ENCODE measurements at places on chromosomes 4 and X.
A peak's percentile ranks its signal among the peaks of the same experiment; 100 is the strongest.

- no peak for DNase-seq
These were observed 979 bp upstream of the SLC9A6 start for GRCh38 chrX:135984256-135984655.

- DNase-seq = no peak
These were observed 13.7 kb upstream of the KLHL5 start for GRCh38 chr4:39048311-39048710.

DNA sequence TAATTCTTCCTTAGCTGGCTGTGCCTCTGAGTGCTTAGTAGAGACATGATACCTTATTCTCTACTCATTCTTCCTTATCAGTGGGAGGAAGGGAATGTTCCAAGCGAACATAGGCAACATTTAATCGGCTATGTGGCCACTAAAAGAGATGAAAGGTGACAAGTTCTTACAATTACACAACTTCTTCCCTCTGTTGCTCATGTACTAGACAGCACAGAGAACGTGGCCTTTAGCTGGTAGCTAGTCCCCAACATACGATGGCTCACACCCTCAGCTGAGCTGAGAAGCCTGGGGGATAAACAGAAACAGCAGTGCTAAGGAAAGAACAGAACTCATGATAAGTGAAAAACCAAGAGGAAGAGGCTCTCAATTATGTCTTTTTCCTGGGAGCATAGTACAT is 52.2 kb downstream of the APOO start:
- DNase-seq = no peak

- DNase-seq = no peak
These were observed 69.2 kb downstream of the NLGN4X start for GRCh38 chrX:6159468-6159867.

- DNase-seq = peak; percentile 90
These were observed 893 bp upstream of the SEPTIN11 start for GRCh38 chr4:76948443-76949275.

- DNase-seq = no peak
These were observed 44.6 kb downstream of the C4orf50 start for GRCh38 chr4:5973486-5974220.

GRCh38 chr4:169361756-169362155 is 91.0 kb upstream of the SH3RF1 start:
- no peak for DNase-seq

GRCh38 chrX:14690553-14690952 is 161.2 kb downstream of the GLRA2 start:
- DNase-seq = no peak

DNA sequence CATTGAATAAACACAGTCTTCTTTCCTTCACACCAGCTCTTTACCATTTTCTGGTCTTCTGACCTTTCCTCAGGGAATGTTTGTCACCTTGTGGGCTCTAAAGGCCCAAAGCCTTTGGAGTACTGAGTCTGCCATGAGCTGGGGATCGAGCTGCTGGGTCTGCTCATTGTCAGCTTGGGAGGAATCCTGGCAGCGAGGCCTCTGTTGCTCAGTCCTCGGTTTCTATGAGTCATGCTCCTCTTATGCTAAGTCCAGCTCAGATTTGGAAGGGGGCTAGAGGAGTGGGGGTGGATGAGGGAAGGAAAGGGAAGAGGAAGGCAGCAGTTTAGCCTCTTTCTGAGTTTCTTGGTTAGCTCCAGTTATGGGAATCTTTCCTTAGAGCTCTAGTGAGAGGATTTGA is 31.1 kb downstream of the NHSL2 start:
- DNase-seq = no peak

- DNase-seq = no peak
These were observed 125.6 kb upstream of the S100G start for GRCh38 chrX:16524316-16524715.

GRCh38 chr4:72918362-72918761 is 151.2 kb downstream of the COX18 start:
- DNase-seq = no peak

GRCh38 chr4:127469542-127469941 is 163.2 kb upstream of the INTU start:
- no peak for DNase-seq

GRCh38 chr4:13921805-13922204 is 294.3 kb upstream of the BOD1L1 start:
- DNase-seq = no peak

GRCh38 chrX:15815779-15816437 is 25.6 kb downstream of the ZRSR2 start:
- peak; percentile 34 for DNase-seq

DNA sequence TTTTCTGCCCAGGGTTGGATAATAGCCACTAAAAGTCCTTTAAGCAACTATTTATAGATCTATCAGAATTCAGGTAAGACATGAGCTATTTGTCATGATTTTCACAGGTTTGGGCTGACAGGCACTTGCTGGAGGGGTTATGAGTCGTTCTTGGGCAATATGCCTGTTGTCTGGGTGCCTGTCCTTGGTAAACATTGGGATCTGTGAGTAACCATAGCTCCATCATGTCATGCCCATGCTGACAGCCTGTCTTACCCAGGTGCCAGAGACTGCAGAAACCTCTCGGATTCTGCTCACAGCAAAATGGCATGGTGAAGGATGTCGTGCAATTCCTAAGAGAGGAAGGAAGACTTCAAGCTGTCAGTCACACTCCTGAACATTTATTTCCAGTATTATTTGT is 116.0 kb upstream of the PUDP start:
- no peak for DNase-seq

DNA sequence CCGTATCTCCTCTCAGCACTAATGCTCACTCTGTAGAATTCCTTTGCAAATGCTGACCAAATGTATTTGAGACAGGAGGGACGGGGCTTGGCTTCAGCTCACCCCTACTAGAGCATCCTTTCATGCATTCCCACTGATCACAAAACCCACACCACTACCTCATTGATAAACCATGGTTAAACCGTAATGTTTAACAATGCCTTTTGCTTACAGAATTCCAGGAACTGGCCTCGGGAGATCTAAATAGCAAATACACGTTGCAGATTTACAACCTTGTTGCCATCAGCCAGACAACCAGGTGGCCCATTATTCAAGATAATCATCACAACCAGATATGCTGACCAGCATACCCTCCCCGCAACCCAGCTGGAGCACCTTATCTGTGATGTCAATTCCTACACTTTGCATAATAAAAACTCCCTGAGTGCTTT is 391.9 kb downstream of the KCTD8 start:
- no peak for DNase-seq

DNA sequence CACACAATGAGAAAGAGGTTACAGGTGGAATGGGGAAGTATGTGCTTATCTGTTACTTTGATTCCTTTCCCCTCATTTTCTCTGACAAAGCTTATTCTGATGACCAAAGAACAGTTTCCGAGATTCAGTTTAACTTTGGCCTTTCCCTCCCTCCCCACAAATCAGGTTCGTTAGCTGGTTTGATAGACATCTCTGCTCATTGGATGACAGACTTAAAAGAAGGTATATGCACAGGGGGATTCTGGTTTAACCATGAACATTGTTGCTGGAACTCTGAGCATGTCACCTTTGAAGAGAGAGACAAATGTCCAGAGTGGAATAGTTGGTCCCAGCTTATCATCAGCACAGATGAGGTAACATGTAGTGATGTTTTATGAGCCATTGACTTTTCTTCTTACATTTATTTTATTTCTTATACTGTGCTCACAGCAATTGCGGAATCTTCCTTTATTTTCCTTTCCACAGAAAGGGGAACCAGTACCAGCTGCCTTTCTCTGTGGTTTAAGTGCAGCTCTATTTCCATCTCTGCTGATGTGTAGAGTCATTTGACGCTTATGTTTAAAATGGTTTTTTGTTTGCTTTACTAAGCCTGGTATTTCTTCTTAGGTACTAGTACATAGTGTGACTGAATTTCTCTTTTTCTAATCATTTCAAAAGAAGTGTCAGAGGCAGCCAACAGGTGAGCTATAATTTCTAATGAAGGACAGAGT is 125.0 kb downstream of the AKAP4 start:
- no peak for DNase-seq

GRCh38 chrX:18757956-18758932 is 50.8 kb downstream of the PPEF1 start:
- DNase-seq = no peak

- DNase-seq = no peak
These were observed 640.6 kb downstream of the RPA4 start for GRCh38 chrX:97524340-97524739.

GRCh38 chr4:78293821-78294301 is 236.7 kb downstream of the FRAS1 start:
- DNase-seq = no peak

GRCh38 chrX:119516157-119516702 is 48.0 kb downstream of the SLC25A5 start:
- peak; percentile 73 for DNase-seq

DNA sequence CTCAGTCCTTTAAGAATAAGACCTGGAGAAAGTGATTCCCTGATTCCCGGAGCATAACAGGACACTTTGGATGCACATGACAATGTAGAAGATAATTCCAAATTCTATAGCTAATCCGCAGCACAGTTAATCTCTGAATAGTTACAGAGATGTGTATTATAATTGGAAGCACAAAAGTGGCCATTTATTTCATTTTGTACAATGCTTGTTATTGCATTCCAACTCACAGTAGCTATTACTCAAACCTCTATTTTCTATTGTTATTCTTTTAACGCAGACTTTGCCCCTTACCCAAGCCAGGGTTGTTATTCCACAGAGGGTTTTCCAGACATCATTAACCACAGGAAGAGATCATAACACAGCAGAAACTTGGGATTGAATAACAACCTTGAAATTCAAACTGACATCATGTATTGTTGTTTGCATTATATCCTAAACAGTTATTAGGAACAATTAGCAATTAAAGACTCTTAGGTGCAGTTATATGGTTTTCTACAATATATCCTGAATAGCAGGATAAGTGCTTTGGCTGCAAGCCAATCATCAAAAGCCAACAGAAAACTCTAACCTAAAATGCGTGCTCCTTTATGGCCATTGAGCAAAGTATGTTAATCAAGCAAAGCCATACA is 984.0 kb upstream of the TENM3 start:
- no peak for DNase-seq

GRCh38 chrX:152600853-152601633 is 36.7 kb upstream of the GABRQ start:
- no peak for DNase-seq

GRCh38 chr4:142595222-142595871 is 250.8 kb downstream of the INPP4B start:
- DNase-seq = no peak

GRCh38 chr4:77481856-77482255 is 123.8 kb upstream of the CXCL13 start:
- DNase-seq = no peak

- DNase-seq = no peak
These were observed 89.4 kb upstream of the HPF1 start for GRCh38 chr4:169847171-169847570.

GRCh38 chr4:133320576-133321170 is 171.6 kb downstream of the PCDH10 start:
- DNase-seq = peak; percentile 63

GRCh38 chr4:40199179-40199670 is 2.4 kb downstream of the RHOH start:
- DNase-seq = no peak

DNA sequence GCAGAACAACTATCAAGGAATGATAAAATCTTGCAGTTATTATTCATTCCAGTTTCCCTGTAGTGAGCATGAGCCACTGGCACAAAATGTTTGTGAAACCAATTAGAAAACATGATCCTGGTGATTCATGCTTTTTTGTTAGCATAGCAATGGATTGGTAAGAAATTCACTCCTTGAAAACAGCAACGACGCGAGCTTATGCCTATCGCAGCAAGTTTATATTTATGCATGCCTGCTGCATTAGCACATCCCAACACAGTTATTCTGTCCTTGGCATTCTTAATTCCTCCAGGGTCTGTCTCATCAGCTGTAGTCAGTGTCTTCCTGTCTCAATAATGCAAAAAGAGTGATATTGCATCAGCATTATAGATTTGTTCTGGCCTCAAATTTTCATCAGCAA is 975.9 kb downstream of the STIM2 start:
- no peak for DNase-seq

DNA sequence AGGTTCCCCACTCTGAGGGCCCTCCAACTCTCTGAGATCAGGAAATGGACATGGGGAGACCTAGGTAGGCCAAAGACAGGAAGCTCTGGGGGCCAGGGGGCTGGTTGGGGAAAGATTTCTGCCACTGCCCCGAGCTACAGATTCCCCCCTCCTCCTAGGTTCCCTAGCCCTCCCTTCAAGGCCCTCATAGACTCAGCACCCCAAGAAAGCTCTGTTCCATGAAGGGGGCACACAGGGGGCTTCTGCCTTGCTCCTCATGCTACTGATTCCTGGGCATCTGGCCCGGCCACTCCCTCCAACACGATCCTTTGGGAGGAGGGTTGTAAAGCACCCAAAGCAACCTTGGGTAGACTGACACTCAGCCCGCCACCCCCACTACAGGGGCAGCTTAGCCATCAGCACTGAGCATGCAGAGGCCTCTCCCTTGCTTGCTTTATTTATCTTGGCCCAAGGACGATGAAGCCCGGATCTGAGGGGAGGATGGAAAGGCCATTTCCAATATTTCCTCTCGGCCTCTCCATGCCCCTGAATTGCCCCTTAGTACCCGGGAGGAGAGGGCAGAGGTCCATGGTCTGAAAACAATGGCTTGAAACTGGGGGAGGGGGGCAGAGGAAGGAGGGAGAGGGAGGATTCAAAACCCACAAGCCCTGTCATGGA is 146.7 kb downstream of the PJA1 start:
- DNase-seq = no peak

DNA sequence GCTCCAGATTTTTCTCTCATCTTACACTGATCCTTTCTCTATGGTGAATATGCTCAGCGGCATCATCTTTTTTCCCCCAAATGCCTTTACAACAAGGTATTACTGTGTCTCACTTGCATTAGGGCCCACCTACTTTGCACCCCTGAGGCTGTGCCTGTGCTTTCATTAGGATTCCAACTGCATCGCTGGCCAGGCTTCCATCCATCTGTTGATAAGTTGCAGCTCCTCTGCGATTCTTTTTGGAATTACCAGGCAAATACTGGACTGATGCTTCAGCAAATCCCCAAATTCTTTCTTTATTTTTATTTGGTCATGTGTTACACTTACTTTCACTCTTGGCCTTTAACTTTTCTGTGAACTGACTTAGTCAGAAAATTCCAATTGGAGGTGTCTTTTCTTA is 77.3 kb downstream of the AFF2 start:
- DNase-seq = no peak

- DNase-seq = peak; percentile 40
These were observed 65.1 kb upstream of the CCDC160 start for GRCh38 chrX:134171661-134172587.

- DNase-seq = peak; percentile 37
These were observed 34.4 kb upstream of the CDKL5 start for GRCh38 chrX:18390941-18391538.

GRCh38 chrX:40050532-40050931 is 47.2 kb downstream of the BCOR start:
- DNase-seq = no peak

Data from D341Med (cell line).